ENCODE measurements at places on chromosomes 2 and 18.
A peak's percentile ranks its signal among the peaks of the same experiment; 100 is the strongest.

GRCh38 chr2:113081488-113082210 is 13.9 kb downstream of the IL1F10 start:
- no peak for DNase-seq

DNA sequence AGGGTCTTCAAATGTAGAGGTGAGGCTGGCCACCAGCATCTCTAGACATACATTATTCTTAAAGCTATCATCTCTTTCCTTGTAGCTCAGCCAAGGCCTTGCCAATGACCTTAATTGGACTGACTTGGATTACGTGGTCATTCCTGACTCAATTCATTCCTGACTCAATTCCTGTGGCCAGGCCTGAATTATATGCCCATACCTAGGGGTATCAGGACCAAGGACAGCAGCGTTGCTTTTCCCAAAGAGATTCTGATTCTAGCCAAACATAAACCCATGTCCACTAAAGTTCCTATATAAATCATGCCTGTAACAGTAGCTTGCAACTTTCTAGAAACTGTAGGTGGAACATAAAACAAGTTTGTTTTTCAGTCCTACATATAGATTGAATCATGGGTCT is 231.7 kb downstream of the ARL6IP6 start:
- DNase-seq, result no peak

DNA sequence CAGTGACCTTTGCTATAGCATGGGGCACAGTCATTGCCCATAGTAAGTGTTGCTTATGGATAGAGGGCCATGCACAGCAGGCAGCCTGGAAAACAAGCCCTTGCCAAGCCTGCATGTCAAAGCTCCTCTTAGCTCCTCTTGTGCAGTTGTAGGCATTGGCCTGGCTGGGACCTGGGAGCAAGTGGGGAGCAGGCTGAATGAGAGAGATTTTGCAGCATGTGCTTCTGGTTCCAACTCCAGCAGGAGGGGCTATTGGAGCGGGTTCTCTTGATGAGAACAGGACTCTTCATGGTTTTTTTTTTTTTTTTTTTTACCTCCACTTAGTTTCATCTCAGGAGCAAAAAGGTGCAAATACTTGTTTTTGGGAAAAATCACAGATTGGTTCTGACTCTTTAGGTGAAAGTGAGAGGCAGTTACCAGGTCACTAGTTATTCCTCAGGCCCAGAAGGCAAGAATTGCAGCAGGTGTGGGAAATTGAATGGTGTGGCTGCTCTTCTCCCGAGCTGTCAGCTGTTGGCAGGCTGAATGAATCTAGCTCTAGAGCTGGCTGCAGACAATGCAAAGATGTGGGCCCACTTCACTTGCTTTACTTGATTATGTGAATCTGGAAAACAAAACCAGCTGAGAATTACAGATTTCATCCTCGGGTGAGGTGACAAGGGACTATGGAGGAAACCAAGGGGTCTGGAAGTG is 95.9 kb downstream of the MAP4K4 start:
- DNase-seq, result no peak

DNA sequence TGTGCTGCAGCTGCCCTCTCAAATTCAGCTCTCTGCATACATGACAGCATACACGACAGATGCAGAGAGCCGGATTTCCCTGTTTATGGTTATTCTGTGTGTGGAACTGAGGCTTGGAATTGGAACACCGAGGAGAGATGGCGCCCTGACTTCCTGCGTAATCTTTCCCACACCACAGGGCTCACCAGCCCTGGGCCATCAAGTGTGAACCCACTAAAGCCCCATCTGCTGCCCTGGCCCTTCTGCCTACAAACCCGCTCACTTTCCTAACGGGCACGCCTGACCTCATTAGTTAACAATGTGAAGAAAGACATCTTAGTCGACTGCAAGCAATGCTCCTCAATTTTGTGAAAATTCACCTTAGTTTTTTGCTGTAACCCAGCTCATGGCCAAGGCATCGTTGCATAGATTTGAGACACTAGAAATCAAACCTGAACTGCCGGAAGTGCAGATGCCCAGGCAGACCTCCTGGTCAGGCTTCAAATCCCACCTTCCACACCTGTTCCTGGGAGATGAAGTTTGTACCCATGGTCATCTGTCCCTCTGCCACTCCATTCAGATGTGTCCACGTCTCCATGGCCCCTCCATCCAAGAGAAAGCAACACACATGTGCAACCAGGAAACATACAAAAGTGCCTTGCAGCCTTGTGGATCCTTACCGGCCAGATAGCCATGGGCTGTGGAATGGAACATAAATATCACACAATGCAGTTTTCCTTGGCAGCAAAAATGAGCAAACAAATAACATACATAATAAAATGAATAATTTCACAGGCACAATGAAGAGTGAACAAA is 5.0 kb upstream of the CIDEA start:
- DNase-seq, result no peak

DNA sequence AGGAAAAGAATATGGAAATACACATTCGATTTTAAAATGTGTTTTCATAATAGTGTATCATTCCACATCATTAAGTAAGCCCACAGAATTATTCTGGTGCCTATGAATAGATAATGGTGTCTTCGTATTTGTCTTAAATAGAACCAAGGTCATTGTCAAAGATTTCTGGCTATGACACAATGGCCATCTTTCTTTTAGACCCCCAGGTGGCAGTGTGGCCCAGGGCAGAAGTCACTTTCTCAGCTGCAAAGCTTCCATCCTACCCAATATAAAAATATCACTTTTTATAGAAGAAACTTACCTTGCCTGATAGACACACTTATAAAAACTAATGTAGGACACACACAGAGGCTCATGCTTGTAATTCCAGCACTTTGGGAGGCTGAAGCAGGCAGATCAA is 57.5 kb downstream of the ZRANB3 start:
- peak; percentile 17 for DNase-seq

DNA sequence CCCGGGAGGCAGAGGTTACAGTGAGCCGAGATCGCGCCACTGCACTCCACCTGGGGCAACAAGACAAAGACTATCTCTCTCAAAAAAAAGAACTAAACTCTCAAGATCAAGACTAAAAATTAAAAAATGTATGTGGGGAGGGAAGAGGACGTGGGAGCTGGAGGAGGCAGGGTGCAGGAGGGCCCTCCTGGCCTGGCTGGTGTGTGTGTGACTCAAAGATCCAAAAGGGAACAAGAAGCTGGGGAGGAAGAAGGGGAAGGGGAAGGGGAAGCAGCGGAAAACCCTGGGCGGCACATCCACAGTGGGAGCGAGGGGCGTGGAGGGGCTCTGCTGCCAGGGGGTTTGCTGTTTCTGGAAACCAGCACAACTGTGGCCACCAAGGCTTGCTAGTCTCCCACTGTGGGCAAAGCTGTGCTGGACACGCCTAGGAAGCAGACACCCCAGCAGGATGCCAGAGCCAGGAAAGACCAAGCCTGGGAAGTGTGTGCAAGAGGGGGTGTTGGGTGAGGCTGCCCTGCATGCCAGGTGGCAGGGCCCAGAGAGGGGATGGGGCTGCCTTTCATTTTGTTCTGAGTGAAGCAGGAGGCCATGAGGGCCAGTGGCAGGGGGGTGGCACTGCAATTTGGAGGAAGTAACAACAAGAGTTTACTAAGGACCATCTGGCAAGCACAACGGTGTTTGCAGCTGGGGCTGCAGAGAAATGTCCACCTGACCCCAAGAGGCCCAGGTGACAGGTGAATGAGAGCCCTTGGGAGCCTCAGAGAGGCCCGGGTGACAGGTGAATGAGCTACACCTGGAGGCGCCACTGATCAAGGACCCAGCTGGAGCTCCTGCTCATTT is 44.5 kb downstream of the ANO7 start:
- no peak for DNase-seq

- DNase-seq, result peak; percentile 6
These were observed 23.4 kb downstream of the MROH2A start for GRCh38 chr2:233801357-233802131.

GRCh38 chr2:181153886-181154285 is 173.5 kb downstream of the UBE2E3 start:
- no peak for DNase-seq

DNA sequence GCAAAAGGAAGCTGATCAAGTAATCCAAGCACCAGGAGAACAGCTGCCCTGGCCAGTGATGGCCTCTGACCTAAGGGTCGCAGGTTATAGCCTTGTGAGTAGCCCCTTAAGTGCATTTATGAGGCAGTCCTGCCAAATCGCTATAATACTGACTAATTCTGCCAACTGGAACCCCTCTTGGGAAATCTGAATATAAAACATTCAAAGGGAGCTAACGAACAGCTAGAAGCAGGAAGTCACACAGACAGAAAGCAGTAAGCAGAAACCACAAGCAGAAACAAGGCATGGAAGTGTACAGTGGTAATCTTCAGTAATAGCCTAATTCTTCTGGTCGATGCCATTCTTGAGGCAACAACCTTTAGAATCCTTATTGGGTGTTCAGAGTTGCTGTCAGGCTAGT is 521.3 kb downstream of the METTL4 start:
- DNase-seq, result no peak

DNA sequence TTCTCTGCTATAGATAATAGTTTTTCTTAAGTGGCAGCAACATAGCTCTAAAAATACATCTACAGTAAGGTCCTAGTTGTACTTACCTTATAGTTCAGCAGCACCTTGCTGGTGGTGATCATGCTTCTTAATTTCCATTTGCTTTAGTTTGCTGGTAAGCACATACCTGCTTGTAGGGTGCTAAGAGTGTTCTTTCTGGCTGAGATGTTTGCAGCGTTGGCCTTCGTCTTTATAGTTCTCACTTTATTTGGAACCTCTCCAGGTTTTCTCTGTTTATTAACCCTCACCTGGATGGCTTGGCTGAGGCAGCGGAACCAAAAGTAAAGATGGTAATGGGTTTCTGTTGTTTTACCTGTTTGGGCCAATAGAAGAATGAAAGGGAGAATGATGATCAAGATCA is 123.6 kb upstream of the EFEMP1 start:
- no peak for DNase-seq

DNA sequence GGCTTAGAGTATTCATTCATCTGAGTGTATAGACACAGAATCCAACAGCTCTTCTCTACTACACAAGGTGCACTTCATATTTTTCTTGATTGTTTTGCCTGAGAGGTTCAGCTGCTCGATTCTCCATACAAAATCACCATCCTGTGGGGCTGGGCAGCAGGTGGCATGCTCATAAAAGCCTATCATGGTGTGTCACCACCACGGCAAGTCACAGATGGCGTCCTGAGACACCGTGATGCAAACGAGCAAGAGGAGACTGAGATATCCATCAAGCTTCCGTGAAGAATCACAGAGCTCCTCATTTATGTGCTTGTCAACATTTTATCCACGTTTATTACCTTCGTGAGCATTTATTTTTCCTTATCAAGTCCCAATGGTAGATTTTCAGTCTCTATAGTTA is 22.4 kb upstream of the NRP2 start:
- no peak for DNase-seq

DNA sequence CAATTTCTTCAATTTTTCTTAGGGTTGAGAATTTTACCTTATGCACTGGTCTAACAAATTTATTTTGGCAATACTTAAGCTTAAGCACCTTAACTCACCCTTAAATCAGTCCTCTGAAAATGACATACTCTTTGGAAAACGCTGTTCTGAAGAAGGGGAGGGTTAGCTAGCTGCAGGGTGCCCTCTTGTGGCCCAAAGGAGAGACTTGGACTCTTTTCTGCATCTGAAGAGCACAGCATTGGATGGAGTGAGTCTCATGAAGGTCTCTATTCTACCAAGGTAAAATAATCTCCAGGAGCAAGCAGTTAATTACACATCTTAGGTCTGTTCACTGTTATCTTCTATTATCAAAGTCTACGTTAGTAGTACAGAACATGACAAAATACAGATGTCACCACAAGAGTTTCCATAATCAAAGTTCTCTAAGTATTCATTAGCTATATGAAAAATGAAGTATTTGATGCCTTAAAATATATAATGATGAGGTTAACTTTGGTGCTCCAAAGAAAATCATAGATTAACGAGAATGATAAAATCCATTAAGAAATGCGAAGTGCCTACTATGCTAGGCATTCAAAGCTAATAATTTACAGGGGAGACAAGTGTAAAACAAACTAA is 24.4 kb downstream of the PUM2 start:
- peak; percentile 67 for DNase-seq

- DNase-seq, result no peak
These were observed 3.6 kb upstream of the TSPYL6 start for GRCh38 chr2:54259413-54260240.

DNA sequence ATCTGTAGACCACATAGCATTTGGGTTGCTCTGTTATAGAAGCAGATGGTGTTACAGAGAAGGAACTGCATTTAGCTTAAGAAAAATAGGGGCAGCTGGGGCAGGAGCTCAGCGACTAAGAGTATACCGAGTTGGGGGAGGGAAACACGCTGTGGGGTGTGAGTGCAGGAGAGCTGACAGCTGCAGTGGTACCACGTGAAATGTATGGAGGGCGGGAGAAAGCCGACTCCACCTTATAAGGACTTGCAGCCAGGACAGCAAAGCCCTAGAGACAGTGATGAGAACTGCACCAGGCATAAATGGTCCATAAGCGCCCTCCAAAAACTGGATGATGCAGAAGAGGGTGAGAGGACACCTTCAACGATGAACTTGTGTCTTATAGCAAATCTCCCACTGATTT is 237.6 kb downstream of the PRKCE start:
- DNase-seq, result peak; percentile 31

- DNase-seq, result no peak
These were observed 98.3 kb downstream of the EPB41L5 start for GRCh38 chr2:120111193-120111592.

GRCh38 chr2:161217597-161218185 is 57.5 kb downstream of the TANK start:
- DNase-seq, result no peak

DNA sequence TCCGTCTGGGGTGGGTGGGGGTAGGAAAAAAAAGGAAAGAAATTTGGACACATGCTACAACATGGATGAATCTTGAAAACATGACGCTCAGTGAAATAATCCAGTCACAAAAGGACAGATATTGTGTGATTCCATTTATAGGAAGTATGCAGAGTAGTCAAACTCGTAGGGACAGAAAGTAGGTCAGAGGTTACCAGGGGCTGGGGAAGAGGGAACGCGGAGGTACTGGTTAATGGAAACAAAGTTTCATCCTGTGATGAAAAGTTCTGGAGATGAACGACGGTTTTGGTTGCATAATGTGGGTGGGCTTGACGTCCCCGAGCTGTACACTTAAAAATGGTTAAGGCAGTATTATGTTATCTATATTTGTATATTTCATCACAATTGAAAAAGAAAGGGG is 4.5 kb upstream of the SFTPB start:
- no peak for DNase-seq

- no peak for DNase-seq
These were observed 80.3 kb upstream of the SESTD1 start for GRCh38 chr2:179344970-179345369.

DNA sequence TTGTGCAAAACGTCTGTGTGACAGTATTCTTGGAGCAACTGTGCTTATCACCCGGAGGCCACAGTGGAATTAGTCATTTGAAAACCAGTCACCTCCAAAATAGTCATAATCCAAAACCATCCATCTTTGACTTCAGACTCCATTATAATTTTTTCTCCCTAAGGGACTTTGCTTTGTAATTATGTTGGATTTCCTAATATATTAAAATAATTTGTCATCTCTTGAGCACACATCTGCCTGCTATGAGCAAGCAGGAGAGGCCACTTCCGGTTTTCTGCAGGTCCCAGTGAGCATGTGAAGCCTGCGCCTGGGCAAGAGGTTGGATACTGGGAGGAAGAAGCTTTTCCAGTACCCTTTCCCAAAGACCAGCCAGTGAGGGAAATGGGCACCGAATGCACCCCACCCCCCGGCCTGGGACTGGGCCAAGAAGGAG is 57.7 kb downstream of the ODC1 start:
- peak; percentile 43 for DNase-seq

- DNase-seq, result no peak
These were observed 44.3 kb upstream of the TGIF1 start for GRCh38 chr18:3405713-3406112.

GRCh38 chr2:231111987-231112386 is 12.9 kb downstream of the HTR2B start:
- DNase-seq, result no peak

- DNase-seq, result no peak
These were observed 387.6 kb downstream of the ZEB2 start for GRCh38 chr2:144132357-144132756.
